IPS DF 6.9 (cell line): ENCODE measurements at places on chromosomes 2 and 18.

- DNase-seq = no peak
Measured at GRCh38 chr2:211534632-211535031, 978.2 kb downstream of the CPS1 start.

- DNase-seq = no peak
Measured at GRCh38 chr2:174597345-174598047, at the start of gene WIPF1. WIPF1 (minus strand) TSS chr2:174597804; CDS start chr2:174585573, 12,231 bp downstream.

GRCh38 chr18:23972453-23972852, 42.1 kb upstream of the TTC39C start:
- DNase-seq = no peak

- no peak for DNase-seq
Measured at GRCh38 chr2:201964631-201965206, 68.9 kb upstream of the FZD7 start.
